ENCODE measurements at places on chromosomes 1 and 21. TPM values are rescaled to one million over a fixed set of nuclear protein-coding genes. Genes with fewer than 3 reads are reported as not detected.

- no peaks in the 10 kb centered on the region for H3K36me3 ChIP-seq
- peak; percentile 85 for DNase-seq
- H3K4me3 ChIP-seq, result no peak overlapping the region
- no peaks in the 10 kb centered on the region for H3K27me3 ChIP-seq
Measured at GRCh38 chr1:89615676-89616598, 17.0 kb upstream of the LRRC8C start.

Gene LRRIQ3
- 0.35 TPM for total RNA-seq

DNA sequence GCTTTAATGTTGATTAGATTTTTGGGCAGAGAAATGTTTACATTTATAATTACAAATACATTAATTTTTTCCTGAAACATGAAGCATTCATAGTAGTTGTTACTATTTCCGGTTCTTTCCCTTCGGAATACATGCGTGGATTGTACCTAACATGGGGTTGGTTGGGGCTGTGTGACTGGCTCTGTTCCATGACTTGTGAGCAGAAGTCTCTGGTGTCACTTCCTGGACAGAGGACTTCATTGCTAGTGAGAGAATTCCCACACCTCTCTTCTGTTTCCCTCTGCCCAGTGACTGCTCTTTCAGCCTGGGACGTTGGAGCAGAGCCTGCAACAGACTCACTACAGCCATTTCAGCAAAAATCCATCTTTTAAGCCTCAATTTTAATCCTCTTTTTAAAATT, 231.4 kb downstream of the GRIK1 start:
- no peaks in the 10 kb centered on the region for H3K4me1 ChIP-seq
- no peak overlapping the region for H3K27ac ChIP-seq
- no peaks in the 10 kb centered on the region for H3K36me3 ChIP-seq
- H3K27me3 ChIP-seq, result no peaks in the 10 kb centered on the region

Gene ST6GALNAC5
- 2.8 TPM for total RNA-seq

DNA sequence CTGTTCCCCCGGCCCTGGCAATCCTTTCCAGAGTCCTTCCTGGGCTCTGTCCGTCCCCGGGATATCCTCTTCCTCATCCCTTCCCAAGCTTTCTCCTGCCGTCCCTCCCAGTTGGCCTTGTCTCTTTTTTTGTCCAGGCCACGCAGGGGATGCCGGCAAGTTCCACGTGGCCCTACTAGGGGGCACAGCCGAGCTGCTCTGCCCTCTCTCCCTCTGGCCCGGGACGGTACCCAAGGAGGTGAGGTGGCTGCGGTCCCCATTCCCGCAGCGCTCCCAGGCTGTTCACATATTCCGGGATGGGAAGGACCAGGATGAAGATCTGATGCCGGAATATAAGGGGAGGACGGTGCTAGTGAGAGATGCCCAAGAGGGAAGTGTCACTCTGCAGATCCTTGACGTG, 13.4 kb upstream of the SVBP start:
- H3K4me3 ChIP-seq, result no peak overlapping the region
- no peaks in the 10 kb centered on the region for H3K27me3 ChIP-seq
- H3K4me1 ChIP-seq, result peaks cover 7% of the 10 kb centered on the region

GRCh38 chr21:26448751-26449150, 124.3 kb downstream of the CYYR1 start:
- peak; percentile 15 for DNase-seq
- H3K27ac ChIP-seq, result no peak overlapping the region
- peaks cover 2% of the 10 kb centered on the region for H3K4me1 ChIP-seq
- no peaks in the 10 kb centered on the region for H3K27me3 ChIP-seq

Measured in muscle of leg (tissue), 16 donors.